GM23248 (cell line): ENCODE measurements at places on chromosomes 3 and 15.

- DNase-seq, result no peak
Observed at GRCh38 chr15:70793694-70794093, 30.3 kb upstream of the UACA start.

DNA sequence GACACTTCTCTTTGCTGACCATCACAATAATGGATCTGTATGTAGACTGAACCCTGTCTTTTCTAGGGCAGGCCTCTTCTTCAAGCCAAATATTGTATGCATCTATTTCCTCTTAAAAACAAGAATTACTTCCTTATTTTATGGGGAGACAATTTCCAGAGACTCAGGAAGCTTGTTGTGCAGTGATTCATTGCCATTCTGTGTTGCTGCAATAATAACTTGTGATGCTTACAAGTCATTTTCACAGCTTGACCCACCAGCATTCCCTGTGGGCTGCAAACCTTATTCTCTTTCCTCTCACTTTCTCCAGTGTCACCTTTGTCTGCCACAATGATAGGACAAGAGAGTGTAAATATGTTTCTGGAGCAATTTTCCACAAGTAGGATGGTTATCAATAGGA is 276.7 kb upstream of the SGO1 start:
- peak; percentile 6 for DNase-seq

DNA sequence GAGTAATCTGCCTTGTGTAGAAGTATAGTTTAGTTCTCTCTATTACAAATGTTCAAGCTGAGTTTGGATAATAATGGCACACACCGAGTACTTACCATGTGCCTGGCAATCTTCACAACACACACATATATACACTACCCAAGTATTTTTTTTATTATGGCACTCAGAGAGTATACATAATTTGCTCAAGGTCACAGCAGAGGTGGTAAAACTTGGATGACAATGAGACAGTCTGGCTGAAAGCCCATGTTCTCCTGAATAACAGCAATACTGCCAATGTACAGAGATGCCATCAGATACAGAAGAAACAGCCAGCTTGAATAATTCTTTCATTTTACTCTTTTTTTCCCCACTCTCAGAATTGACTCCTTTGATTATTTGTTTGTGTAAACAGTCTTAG is 460.0 kb downstream of the CNTN6 start:
- no peak for DNase-seq

GRCh38 chr3:190051641-190052040 is 69.1 kb downstream of the P3H2 start:
- no peak for DNase-seq

GRCh38 chr15:40563426-40563825 is 1.4 kb downstream of the CCDC32 start:
- DNase-seq, result peak; percentile 34

DNA sequence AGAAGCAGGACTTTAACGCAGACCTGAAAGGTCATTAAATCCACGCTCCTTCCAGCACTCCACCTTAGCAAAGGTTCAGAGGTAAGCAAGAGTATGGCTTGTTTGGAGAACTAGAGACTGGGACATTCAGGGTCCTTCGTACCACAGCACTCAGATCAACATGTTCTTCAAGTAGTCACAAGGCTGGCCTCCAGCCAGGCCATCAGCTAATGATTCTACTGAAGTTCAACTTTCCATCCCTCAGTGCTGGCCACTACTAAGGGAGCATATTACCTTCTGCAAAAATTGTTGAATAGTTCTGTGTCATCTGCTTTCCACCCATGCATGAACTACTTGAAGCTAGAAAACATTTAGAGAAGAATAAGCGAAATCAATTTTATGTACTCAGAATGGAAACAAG is 17.6 kb downstream of the CD200R1L start:
- no peak for DNase-seq

DNA sequence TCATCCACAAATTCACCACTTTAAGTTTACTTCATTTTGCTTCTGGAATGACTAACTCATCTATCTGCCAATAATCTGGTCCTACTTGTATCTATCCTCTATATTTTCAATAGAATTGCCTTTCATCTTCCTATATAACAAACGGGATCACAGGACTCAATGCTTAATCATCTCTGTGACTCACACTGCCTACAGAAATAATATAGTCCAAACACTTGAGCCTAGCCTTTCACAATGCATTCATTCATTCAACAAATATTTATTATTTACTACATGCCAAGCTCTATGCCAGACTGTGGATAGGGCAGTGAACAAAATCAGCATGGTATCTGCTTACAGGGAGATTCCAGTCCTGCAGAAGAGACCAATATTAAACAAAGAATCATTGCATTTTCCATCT is 16.6 kb upstream of the AGTR1 start:
- DNase-seq, result peak; percentile 54
